ENCODE measurements at places on chromosomes 7 and 10.

- no peak for DNase-seq
Observed at GRCh38 chr7:148824864-148825263, 59.2 kb downstream of the EZH2 start.

- no peak for DNase-seq
Observed at GRCh38 chr7:155252892-155253501, 44.7 kb upstream of the INSIG1 start.

DNA sequence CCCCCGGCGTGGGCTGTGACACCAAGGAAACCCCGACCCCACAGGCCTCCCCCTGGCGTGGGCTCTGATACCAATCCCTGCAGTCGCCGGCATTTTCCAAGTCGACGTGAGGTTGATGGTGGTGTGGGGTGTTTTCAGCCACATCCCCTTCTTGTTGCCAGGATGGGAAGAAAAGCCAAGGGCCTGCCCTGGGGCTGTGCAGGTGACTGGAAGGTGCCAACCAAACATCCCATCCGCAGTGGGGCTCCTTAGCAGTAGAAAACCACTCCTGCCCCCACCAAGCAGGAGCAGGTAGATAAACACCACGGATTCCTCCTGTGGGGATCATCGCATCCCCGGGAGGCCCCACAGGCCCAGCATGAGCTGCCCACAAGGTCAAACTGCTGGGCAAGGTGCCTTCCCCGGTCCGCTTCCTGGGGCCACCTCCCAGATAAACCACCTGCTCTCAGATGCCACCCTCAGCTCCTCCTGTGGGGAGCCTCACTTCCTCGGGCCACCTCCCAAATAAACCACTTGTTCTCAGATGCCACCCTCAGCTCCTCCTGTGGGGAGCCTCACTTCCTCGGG, 88.5 kb upstream of the DIP2C start:
- peak; percentile 15 for DNase-seq

GRCh38 chr10:3571310-3571825, 213.6 kb downstream of the KLF6 start:
- DNase-seq: no peak

DNA sequence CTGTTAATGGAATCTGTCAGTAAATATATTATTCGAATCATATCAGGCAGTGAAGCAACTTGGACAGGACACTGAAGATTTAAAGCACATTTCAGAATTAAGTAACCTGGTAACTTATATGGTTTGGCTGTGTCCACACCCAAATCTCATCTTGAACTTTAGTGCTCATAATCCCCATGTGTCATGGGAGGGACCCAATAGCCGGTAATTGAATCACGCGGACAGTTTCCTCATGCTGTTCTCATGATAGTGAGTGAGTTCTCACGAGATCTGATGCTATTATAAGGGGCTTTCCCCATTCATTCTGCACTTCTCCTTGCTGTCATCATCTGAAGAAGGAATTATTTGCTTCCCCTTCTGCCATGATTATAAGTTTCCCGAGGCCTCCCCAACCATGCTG, 83.2 kb upstream of the COL1A2 start:
- DNase-seq: no peak

GRCh38 chr7:30468791-30469190, 9.8 kb downstream of the NOD1 start:
- DNase-seq: no peak

DNA sequence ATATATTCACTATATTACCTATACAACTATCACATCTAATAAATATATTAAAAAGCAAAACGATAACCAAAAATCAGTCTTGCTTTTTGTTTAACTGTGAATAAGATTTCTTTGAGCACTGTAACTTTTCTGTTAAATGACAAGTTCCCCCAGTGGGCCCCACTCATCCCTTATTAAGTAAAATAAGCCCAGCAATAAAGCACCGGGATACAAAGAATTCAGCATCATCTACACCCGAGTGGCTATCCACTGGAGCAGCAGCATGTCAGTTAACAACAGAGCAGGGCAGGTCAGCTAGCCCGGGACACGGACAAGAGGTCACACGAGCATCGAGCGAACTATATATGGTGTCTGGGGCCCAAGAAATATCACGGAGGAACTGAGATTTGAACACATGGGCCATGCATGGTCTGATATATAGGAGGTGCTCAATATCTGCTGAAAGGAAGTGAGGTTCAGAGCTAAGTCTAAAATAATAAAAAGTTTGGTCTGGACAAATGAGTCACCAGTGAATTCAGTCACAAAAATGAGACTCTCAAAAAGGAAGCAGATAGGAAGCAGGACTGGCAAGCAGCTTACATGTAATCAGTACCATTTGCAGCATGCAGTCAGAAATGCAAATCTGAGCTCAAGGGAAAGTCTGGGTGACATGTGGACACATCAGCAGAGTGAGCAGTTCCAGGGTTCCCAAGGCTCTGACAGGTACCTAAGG, 4.1 kb downstream of the ERCC6 start:
- peak; percentile 74 for DNase-seq

GRCh38 chr10:88138319-88138848, 275.0 kb downstream of the PTEN start:
- DNase-seq: peak; percentile 73

- DNase-seq: no peak
Observed at GRCh38 chr7:36765605-36766004, 41.3 kb upstream of the AOAH start.

- DNase-seq: no peak
Observed at GRCh38 chr10:61609701-61610100, 53.0 kb upstream of the CABCOCO1 start.

DNA sequence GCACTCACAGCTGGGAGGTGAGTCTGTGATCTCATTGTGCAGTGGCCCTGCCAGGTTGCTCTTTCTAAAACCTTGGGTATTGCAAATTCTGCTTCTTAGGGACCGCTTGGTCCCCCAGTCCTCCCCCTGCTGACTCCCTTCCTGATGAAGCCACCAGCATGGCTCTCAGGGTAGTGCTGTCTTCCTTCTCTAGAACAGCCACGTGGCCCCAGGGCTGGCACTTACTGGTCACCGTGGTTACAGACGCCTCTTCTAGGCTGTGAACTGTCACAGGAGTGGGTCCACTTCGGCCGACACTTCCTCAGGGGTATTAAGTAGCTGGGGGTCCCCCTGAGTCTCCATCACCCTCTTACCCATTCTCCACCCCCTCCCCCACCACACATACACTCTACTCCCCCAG, 2.7 kb upstream of the HTRA1 start:
- DNase-seq: no peak

DNA sequence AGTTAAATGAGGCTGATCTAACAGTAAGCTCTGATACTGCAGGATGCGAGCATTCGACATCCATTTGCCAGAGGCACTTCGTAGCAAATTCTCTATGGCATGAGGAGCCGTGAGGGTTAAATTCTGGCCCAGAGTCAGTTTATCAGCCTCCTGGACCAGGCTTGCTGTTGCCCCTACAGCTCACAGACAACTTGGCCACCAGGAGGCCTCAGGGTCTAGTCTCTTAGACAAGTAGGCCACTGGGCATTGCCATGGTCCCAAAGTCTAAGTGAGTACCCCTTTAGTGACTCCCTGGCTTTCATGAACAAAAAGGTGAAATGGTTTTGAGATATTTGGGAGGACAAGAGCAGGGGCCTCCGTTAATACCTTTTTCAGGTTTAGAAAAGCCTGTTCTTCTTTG, 178.0 kb upstream of the MBL2 start:
- DNase-seq: no peak

DNA sequence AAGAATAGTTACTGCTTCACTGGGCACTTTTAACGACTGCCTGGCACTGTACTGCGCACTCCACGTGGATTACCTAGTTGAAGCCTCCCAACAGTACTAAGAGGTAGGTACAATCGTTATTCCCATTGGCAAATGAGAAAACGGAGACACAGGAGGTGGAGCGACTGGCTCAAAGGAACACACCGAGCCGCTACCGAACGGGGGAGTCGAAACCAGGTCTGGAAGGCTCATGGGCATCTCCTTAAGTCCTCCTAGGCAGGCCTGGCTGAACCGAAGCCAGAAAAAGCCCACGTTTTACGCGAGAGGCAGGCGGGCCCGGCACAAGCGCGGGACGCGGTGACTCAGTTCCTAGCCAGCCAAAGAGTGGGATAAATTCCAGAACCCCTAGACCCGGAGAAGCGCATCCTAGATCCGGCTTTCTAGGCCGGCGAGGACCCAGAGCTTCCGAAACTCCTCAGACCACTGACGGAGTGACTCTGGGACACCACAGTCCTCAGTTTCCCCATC, 472 bp downstream of the PDAP1 start:
- DNase-seq: no peak

GRCh38 chr7:117478836-117479224, 995 bp upstream of the CFTR start:
- DNase-seq: no peak

DNA sequence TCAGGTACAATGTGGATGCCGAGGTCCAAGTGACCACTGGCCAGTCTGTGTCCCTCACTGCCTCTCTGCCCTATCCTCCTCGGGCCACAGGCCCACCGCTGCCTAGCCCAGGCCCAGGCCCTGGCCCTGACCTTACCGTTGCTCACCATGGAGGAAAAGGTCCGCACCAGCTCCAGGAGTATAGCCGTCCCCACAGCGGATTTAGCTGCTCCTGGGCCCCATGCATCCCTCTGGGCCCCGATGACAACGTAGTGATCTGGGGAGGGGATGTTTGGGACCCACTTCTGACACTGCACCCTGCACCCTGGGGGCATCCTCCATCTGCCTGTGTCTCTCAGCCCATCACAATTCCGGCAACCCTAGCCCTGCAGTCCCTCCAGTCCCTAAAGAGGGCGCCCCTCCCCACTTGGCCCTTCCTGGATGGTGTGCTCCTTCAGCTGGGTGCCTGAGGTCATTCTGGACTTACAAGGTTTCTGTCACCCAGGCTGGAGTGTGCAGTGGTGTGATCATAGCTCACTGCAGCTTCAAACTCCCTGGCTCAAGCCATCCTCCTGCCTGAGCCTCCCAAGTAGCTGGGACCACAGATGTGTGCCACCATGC, 12.1 kb downstream of the TFR2 start:
- peak; percentile 71 for DNase-seq

GRCh38 chr7:103719070-103719469, 270.4 kb downstream of the RELN start:
- no peak for DNase-seq

- no peak for DNase-seq
Observed at GRCh38 chr10:29157321-29157720, 131.5 kb upstream of the LYZL1 start.

- no peak for DNase-seq
Observed at GRCh38 chr10:100374200-100374655, 27.2 kb downstream of the SCD start.

DNA sequence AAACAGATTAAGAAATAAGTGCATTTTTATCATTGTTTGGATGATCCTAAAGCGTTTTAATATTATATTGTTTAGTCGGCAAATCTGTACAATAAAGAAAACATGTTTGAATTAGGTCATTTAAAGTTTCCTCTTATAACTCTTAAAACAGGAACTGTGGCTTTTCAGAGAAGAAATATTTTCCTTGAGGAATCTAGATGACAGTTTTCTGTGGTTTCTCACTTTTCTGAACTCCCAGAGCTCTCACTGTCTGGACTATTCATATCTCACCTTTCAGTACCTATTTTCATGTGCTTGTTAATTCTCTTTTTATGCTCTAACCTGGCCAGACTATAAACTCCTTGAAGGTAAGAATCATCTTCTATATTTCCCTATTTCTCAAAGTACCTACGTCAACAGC, 135.1 kb downstream of the CHN2 start:
- no peak for DNase-seq

- DNase-seq: no peak
Observed at GRCh38 chr10:7315906-7316305, 94.9 kb downstream of the SFMBT2 start.

GRCh38 chr10:23442936-23443335, 4.1 kb downstream of the OTUD1 start:
- no peak for DNase-seq

DNA sequence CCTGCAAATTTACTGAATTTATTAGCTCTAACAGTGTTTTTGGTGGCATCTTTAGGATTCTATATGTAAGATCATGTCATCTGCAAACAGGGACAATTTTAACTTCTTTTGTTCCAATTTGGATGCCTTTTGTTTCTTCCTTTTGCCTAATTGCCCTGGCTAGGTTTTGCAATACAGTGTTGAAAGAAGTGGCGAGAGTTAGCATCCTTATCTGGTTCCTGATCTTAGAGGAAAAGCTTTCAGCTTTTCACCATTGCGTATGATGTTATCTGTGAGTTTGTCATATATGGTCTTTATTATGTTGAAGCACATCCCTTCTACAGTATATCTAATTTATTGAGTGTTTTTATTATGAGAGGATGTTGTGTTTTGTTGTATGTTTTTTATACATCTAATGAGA, 301.4 kb downstream of the PTPRN2 start:
- no peak for DNase-seq

- no peak for DNase-seq
Observed at GRCh38 chr7:2436341-2437104, 33.1 kb downstream of the CHST12 start.

DNA sequence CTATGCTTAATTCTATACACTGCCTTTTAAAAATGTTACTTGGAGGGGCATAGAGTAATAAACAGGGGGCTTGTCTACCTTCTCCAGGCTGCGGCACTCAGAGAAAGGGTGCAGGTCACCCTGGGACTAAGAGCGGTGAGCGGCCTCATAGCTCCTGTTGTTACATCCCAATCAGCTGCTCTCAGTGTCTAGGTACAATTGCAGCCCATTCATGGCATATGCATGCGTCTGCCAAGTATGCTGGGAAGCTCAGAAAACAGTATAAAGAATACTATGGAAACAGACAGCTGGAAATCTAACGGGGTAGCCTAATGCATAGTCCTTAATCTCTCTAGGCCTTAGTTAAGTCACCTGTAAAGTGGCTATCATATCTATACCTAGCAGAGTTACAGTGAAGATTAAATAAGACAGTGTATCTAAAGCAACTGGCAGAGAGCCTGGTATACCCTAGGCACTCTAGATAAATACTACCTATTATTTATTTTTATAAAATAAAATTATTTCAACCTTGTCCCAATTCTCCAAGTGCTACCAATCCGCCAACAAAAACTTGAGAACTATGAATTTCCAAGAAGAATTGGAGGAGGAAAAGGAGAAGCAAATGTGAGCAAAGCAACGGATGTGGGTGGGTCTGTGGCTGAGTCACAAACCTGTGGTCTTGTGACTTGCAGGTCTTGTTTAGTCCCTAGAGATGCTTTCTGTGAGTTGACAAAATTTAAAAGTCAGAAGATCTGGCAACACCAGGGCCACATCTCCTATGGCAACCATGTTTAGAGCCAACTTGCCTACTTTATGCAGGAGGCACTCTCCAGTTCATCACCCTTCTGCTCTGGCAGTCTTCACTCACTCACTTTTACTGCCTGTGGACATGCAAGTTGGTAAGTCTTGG, 183.0 kb downstream of the RAPGEF5 start:
- DNase-seq: peak; percentile 30

DNA sequence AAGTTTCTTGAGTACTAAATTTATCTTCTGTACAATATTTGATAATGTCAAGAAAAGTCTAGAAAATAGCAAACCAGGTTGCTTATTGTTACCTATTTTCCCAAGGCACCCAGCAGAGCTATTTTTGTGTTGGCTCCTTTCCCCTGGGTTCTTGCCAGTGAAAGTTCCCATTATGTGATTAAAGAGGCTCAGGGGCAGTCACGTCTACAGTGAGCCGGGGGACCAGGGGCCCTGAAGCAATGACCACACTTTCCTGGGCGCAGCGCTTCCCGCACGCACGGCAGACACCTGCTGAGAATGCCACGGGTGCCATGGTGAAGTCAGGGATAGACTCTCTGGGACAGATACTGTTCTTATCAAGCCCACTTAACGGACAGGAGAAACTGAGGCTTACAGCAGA, 10.4 kb upstream of the CNPY1 start:
- DNase-seq: no peak

- DNase-seq: no peak
Observed at GRCh38 chr7:40763319-40764287, 628.8 kb downstream of the SUGCT start.

Data from GM20000 (cell line).